ENCODE measurements at places on chromosomes 16 and 17.

DNA sequence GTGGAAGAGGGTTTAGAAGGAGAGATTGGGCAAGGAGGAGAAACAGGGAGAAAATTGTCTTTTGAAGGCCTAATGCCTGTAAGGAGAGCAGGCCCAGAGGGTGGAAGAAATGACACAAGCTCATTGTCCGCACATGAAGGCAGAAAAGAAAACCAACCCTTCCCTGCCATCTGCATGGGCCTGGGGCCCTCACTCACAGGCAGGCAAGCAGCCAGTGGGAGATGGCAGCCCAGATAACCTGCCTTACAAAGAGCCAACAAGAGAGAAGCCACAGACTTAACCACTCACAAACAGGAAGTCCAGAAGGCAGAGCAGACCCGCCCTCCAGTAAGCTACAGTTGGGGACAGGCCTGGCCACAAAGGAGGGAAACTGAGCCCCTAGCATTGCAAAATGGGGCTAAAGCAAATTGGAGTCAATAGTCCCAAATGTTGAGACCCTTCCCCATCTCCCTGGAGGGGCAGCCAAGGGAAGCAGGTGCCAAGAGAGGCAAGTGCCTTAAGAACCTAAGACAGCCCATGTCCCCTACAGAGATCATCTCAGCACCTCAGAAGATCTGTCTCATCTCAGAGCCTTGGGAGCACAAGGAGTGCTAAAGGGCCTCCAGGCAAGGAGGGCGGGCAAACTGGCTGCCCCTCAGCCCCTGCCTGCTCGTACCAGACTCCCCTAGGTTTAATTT is 7.3 kb upstream of the TSPOAP1 start:
- DNase-seq = no peak

DNA sequence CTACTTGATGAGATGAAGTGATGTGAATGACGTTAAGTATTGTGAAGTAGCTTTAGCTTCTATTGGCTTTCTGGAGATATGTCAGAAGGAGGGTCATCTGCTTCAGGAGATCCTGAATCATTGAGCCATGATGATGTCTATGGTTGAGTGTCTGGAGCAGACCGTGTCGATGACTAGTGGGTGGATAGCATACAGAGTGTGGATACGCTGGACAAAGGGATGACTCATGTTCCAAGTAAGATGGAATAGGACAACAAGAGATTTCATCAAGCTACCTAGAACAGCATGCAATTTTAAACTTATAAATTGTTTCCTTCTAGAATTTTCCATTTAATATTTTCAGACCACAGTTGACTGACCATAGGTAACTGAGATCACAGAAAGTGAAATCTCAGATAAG is 116.1 kb upstream of the RBBP6 start:
- DNase-seq = no peak

- no peak for DNase-seq
These were observed 13.4 kb upstream of the CDH5 start for GRCh38 chr16:66353055-66353454.

- DNase-seq = no peak
These were observed 102.6 kb upstream of the HS3ST3A1 start for GRCh38 chr17:13704333-13704732.

DNA sequence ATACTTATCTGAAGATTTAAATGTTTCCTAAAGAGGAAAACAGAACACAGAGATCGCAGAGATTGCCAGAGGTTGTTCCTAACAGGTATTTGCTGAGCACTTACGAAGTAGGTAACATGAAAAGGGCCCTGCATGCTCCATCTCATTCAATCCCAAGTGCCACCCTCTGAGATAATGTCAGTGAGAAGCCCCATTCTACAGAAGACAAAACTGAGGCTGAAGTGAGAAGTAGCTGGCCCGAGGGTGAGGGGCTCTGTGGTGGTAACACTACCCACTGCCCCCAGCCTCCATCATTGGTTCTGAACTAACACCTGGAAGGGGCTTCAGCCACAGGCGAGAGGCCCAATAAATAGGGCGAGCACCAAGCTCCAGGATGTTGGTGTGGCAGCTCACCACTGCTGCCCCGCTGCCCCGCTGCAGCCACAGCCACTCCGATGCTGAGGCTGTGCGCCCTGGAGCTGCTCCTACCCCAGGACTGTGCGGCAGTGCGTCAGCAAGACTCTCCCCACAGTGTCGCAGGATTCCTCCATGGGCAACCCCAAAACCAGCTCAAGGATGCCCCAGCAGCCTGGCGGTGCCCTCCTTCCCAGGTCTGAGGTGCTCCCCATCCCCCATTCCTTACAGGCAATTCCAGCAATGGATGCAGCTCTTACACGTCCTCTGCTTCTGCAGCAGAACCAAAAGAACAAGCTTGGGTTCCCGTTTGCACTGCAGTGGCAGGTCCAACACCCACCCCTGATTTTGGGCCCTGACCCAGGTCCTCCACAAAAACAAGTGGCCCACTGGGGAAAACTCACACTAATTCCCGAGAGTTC is 10.3 kb downstream of the FLCN start:
- DNase-seq = no peak

DNA sequence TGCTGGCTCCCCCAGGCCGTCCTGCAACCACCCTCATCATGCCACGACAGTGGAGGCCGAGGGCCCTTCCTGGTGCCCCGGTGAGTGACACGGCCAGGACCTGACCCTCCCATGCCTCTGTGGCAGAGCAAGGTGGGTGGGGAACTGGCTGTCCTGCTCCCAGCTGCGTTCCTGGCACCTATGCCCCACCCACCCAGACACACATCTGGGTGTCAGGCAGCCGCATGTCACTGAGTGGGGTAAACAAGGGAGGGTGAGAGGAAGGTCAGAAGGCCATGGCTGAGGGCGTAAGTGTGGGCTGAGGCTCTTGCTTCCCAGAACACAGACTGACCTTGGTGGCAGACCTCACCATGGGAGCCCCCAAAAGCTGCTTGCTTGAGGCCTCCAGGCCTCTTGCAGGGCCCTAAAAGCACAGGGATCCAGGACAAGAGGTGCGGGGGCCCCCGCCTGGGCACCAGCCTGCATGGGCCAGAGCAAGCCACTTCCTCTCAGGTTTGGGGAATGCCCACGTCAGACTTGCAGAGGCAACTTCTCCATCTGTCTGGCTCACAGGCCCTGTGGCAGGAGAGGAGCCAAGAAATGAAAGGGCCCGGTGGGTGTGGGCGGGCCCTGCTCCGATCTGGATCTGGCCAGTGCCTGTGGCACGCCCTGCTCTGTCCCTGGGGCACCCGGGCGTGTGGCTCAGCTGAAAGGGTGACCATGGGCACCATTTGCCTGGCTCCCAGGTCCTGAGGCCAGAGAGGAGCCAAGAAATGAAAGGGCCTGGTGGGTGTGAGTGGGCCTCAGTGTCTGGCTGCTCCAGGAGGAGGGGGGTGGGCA is 3.9 kb upstream of the CCDC57 start:
- DNase-seq = no peak

- no peak for DNase-seq
These were observed 804.5 kb upstream of the SOX9 start for GRCh38 chr17:71316176-71316897.

DNA sequence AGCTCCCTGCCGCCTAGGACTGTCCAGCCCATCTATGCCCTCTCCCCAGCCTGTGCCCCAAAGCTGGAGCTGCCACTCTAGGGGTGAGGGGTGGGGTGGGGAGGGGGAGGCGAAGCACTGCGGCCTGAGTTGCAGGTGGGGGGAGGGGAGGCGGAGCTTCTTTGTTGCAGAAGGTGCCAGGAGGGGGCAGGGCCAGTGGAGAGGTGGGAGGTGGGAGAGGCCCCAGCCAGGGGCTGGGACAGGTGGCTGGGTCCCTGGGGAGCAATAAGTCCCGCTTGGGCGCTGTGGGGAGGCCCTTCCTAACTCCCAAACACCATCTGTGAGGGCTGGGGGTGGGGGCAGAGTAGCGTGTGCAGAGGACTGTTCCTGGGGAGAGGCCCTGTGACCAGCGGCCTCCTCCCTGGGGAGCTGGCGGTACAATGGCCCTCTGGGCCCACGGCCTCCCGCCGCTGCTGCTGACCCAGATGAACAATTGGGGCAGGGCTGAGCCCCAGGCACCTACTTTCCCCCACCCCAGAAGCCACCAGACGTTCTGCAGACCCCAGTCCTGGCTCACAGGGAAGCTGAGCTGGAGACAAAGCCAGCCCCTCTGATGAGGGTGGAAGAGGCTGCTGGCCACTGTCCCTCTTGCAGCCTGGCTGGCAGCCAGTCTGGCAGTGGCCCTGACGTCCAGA is 2.2 kb upstream of the NTN3 start:
- no peak for DNase-seq
